ENCODE measurements at places on chromosomes 2 and 18.

GRCh38 chr2:234979204-234980167 lies 27.7 kb downstream of the SH3BP4 start:
- DNase-seq = no peak

DNA sequence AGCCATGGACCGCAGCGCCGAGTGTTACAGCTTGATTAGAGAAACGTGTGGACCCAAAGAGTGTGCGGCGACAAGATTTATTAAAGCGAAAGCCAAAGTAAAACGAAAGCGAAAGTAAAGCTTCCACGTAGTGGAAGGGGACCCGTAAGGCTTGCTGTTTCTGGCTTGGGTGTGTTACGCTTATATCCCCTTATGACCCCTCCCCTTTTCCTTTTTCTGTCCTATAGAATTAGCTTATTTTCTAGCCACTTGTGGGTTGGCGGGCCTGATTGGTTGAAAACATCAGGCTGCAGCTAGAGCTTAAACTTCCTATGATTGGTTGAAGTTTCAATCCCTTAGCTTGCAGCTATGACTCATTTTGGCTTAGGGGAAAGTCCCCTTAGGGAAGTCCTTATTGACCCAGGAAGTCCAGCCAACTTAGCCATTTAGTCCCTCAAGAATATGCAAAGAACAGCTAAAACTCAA lies 969.7 kb downstream of the DCDC2C start:
- DNase-seq = no peak

DNA sequence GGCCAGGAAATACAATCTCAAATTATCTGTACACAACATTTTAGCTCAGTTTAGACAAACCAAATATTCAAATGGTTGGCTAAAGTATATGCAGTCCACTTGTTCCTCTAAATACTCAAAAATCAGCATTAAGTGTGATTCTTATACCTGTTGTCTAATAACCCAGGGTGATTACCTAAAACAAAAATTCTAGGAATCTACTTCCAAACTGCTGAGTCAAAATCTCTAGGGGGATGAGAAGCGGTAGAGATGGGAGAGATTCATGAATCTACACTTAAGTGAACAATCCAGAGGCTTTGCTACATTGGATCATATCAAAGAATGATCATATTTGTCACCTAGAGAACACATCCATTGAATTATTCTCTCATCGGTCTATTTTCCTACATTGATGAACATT lies 420.9 kb upstream of the PKDCC start:
- no peak for DNase-seq

GRCh38 chr2:221635949-221636348 lies 63.8 kb upstream of the EPHA4 start:
- no peak for DNase-seq

DNA sequence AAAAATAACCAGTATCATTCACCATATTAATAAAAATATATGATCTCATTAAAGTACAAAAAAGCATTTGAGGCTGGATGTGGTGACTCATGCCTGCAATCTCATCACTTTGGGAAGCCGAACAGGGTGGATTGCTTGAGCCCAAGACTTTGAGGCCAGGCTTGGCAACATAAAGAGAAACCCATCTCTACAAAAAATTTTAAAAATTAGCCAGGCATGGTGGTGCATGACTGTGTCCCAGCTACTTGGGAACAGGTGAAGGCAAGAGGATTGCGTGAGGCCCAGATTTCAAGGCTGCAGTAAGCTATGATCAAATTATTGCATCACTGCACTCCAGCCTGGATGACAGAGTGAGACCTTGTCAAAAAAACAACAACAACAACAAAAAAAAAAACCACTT lies 75.9 kb downstream of the RAD51AP2 start:
- no peak for DNase-seq

- DNase-seq = no peak
These were observed 788.3 kb upstream of the SALL3 start for GRCh38 chr18:78191276-78191675.

- DNase-seq = no peak
These were observed 158.6 kb upstream of the HS6ST1 start for GRCh38 chr2:128477026-128477820.

GRCh38 chr2:172878260-172878659 lies 142.6 kb downstream of the RAPGEF4 start:
- DNase-seq = no peak

- no peak for DNase-seq
These were observed 224.5 kb downstream of the FAM210A start for GRCh38 chr18:13501891-13502290.

- peak; percentile 58 for DNase-seq
These were observed 38.4 kb downstream of the HS6ST1 start for GRCh38 chr2:128280158-128280871.

- no peak for DNase-seq
These were observed 49.8 kb downstream of the TFPI start for GRCh38 chr2:187504312-187504921.

- DNase-seq = no peak
These were observed 214.7 kb upstream of the LYPD1 start for GRCh38 chr2:132884705-132885104.

- peak; percentile 39 for DNase-seq
These were observed 154.8 kb downstream of the TGIF1 start for GRCh38 chr18:3604498-3605408.

DNA sequence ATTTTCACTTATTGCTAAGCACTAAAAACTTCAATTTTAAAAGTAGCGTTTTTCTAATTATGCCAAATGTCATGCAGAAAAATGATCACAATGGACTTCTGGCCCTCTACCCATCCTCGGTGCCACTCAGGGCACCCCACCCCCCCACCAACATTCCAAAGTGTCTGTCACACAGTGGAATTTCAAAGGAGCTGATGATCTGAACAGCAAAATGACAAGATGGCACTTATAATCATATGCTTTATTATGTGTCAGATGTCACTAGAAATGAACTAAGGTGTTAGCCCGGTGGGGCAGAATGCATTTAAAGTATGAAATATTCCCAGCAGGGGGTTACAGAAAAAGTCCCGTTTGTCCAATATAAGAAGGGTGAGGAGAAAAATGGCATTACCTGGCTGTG lies 360.7 kb upstream of the RAB12 start:
- no peak for DNase-seq

- DNase-seq = no peak
These were observed 194.0 kb downstream of the VWC2L start for GRCh38 chr2:214604861-214605260.

- no peak for DNase-seq
These were observed 1.0 kb upstream of the ZEB2 start for GRCh38 chr2:144520756-144521487.

DNA sequence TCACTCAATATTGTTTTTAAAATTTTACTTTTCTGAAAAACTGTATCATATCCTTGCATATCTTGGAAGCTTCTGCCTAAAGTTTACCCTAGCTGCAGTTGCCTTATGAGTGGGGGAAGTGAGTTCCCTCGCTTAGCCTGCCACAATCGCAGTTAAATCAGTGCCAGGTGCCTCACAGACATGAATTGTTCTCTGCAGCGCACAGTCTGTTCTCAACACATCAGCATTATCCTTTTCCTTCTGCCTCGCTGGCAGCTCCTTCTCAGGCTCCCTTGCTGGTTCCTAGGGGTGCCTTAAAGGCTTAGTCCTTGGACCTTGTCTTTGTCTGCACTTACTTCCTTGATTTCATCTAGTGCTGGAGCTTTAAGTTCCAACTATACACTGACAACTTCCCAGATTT lies 132.8 kb downstream of the TTC27 start:
- DNase-seq = no peak

GRCh38 chr18:50410008-50410407 lies 35.2 kb downstream of the SKA1 start:
- no peak for DNase-seq

- DNase-seq = no peak
These were observed 332.8 kb upstream of the UBE2E3 start for GRCh38 chr2:180647621-180648020.

DNA sequence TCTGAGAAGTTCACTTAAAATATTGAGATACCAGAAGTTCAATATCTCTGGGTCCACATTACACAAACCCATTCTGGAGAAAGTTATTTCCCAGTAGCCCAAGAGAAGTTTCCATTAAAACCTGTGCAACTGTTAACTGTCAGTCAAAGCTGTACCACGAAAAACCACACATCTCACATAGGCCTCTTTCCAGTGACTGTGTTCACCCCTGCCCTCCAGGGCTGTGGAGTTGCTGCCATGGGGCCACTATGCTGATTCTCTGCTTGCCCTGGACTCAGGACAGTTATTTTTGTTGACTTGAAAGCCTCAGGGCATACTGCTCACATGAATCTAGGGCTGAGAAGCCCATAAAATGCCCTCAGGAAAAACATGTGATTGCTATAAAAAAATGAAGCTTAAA lies 153.8 kb downstream of the PIEZO2 start:
- DNase-seq = no peak

GRCh38 chr2:240640939-240641338 lies 15.7 kb downstream of the GPR35 start:
- DNase-seq = no peak

- DNase-seq = no peak
These were observed 622.7 kb downstream of the TDRD15 start for GRCh38 chr2:21746499-21746898.

GRCh38 chr2:118738524-118739308 lies 108.7 kb downstream of the EN1 start:
- DNase-seq = no peak

GRCh38 chr18:78825168-78825567 lies 154.4 kb upstream of the SALL3 start:
- no peak for DNase-seq

DNA sequence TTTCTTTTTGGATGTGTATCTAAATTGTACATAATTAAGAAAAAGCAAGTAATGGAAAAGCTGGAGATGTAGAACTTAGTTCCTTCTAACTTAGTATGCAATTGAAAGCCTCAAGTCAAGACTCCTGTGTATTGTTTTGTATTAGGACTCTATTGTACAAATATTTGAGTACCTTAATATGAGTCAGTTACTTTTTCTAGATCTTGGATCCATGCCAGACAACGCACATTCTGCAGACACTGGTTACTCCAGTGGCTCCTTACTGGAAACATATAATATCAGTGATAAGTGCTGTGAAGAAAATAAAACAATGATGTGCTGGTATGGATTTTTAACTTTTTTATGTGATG lies 1.5 kb downstream of the SLC39A10 start:
- DNase-seq = no peak

GRCh38 chr2:173094731-173095130 lies 19.1 kb downstream of the MAP3K20 start:
- no peak for DNase-seq

DNA sequence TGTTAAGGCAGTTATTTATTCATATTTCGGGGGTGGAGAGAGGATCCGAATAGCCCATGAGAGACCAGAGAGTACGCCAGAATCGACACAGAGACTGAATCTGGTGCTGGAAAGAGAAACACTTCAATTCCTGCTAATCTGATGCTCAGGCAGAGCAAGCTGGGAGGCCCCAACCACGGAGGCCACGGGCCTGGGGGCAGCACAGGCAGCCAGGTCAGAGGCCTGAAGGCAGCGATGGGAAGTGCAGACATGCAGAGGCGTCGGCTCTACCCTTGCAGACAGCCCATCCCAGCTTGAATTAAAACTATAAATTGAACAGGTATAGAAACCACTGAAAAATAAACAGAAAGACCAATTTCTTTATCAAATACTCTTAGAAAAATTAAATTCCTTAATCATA lies 50.6 kb downstream of the PXDN start:
- DNase-seq = no peak

DNA sequence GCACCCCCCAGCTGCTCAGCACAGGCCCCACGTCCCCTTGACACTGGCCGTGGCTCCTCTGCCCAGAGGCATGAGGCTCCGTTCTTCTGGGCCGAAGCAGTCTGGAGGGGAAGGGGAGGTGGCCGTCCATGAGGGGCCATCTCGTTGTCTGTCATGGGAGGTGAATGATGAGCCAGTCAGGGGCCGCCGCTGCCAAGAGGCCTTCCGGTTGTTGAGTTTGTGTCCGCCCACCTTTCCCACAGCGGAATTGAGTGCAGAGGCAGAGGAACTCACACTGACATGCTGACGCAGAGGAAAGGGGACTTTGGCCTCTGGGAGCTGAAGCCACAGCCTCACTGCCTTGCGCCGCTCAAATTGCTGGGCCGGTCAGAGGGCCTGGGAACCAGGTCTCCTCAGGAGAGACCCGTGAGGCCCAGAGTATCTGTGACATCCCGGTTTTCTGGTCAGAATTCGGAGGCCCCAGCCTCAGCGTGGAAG lies 268.4 kb downstream of the ATAD2B start:
- no peak for DNase-seq

DNA sequence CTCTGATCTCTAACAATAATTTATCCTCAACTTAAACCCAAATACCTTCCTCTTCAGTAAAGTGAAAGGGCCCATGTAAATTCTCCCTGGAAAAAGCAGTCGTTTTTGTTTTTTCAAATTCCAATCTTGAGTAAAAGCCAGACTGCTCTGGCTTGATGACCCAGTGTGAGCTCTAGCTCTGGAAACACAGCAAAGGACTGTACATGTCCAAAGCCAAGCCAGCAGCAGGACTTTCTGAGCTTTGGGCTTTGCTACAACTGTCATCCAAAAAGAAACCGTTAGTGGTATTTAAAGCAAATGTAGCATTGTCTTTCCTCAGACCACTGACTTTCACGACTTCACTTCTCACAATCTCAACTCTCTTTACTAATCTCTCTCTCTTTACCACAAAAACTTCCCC lies 25.4 kb downstream of the SH3YL1 start:
- no peak for DNase-seq

DNA sequence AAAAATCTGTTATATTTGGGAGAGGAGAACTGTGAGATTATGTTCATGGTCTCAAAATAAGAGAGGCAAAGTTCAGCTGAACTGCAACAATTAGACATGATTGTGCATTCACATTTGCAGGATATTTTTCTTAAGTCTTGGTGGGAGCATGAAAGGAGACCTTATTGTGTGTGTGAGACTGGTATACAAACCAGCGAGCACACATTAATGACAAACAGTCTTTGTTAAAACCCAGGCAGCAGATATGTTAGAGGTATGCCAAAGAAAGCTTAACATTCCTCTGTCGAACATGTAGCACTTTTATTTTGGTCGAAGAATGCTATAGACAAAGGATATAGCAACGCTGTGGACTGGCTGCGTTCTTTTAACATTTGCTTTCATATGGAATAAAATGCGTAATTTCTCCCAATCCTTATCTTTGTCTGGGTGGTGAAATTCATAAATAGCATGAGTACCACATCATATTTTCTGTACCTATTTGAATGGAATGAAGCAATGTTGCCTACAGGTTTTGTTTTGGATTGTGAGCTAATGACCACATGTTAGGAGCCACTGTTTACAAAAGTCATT lies 88.4 kb downstream of the ICOS start:
- DNase-seq = no peak

- DNase-seq = no peak
These were observed 8.3 kb upstream of the KLF11 start for GRCh38 chr2:10035053-10035422.

DNA sequence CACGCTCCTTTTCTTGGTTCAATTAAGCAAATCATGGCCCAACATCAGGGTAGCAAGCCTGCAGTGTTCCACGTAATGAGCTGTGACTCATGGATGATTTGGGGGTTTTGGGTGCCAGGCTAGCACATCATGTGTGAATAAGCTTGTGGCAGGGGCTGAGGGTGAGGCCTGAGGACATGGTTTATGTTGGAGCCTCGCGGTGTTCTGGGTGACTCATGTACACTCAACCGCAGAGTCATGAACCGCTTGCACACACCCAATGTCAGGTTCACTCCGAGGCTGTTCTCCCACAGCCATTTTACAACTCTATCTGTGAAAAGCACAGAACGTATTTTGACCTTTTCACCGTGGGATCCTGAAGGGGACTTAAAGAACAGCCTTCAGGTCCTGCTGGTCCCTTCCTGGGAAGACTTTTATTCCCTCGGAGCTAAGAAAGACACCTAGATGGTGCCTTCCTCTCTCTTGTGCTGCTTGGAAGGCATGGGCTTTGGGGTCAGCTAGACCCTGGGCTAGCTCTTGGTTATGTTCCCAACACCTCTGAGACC lies 139.9 kb upstream of the ZEB2 start:
- DNase-seq = no peak

All from KG1 (cell line).